ENCODE measurements at places on chromosomes 13 and 19.

GRCh38 chr13:27790523-27790922 is 1.8 kb upstream of the GSX1 start:
- no peak for DNase-seq

DNA sequence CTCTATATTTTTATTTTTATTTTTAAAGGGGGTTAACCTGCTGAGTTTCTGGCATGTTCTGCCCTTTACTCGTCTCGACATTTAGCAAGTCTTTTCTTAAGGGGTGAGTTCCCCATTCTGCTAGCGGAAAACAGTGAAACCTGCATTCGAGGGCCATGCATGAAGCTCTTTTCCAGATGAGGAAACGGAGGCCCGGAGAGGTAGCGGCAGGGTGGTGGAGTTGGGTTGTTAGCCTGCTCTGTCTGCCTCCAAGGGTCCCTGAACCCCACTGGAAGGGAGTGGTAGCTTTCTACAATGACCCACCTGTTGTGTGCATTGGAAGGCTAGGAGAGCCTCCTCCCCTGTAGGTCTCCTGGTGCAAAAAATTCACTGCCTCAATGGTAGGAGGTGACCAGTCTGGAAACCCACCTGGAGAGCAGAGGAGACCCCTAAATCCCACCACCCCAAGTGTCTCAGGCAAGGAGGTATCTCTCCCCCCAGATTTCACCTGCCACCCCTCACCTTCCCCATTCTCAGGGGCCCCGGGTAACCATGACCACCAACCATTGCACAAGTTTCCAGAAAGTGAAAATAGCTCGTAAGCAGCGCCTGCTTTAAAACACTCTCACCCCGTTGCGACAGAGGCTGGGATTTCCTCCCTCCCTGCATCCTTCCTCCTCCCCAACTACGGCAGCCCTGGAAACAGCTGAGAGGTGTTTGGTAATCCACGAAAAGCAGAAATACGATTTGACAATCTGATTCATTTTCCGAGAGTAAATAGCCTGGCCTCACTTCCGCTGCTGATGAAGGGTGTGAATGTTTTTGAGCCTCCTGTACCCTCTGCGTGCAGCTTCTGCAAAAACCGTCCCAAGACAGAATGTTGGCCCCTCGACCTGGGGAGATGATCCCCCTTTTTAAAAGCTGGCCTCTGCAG is 3.5 kb downstream of the KLF2 start:
- DNase-seq: peak; percentile 26

DNA sequence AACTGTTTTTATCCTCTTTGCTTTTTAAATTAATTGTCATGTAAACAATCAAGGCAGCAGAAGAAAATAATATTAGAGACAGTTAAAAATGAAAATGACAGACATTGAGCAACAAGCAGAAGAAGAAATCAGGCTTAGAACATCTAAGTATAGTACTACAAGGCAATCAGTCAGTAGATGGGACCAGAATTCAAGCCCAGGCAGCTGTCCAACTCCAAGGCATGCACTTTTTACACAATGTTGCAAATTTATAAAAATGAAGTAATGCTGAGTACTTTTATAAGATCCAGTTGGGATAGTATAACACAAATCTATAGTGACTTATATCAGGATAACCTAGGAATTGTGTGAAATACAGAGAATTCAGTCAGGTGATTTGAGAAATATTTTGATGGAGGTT is 2815.8 kb downstream of the PCDH9 start:
- DNase-seq: no peak

- no peak for DNase-seq
Measured at GRCh38 chr13:83470133-83470797, 412.0 kb downstream of the SLITRK1 start.

DNA sequence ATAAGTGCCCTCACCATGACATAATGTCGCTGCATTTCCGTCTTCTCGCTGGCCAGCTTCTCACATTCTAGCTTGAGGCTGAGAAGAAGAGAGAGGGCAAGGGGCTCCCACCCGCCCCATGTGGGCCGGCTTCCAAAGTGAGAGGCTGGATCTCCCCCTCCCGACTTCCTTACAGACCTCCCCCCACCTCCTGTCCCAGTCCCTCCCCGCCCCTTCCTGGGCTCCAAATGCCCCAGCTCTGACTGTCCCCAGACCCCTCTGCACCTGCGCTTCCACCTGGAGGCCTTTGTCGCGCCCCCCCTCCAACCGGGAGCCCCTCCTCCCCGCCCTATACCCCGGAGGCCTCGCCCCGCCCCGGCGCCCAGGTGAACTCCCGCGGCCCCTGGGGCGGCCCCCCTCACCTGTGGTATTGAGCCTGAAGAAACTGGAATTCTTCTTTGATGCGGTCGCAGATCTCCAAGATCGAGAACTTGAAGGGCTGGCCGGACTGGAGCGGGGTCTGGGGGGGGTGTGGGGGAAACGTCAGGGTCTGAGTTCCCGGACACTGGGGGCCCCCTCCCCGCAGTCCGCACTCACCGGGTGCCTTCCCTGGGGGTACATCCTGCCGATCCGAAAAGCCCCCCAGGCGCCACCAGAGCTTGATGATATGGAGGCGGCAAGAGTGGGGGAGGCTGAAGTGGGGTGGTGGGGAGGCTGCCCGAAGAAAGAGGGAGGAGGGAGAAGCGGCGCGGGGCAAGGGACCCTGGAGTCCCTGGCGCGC is 595 bp downstream of the TLE2 start:
- DNase-seq: no peak

Measured in occipital lobe (tissue), 3 donors.